ENCODE measurements at places on chromosomes 2 and 18.

DNA sequence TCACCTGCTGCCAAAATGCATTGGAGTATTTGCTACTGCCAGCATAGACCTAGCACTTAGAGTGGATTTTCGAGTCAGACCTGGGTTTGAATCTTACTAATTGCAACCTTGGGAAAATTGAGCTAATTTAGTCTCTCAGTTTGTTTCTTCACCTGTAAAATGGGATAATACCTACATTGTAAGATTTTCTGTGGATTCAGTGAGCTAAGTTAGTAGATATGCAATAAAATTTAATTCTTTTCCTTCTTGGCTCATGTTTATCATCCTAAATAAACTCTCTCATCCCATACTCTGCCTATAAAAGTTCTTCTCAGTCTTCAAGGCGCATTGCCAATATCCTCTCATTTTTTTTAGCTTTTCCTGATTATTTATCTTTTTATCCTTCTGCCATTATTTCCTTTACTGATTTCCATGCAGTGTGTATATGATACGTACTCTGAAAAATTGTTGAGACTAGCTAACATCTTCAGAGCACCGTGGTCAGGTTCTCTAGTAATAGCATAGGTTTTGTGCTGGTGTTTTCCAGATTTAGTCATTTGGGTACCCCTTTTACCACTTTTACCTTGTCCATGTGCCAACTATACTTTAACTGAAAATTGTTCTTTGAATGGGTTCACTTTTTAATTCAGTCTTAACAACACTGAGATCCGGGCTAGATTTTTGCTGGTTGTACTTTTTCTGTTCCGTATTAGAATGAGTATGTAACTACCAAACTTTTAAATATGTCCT lies 7.3 kb downstream of the CEP192 start:
- no peak for DNase-seq

GRCh38 chr2:106080959-106081358 lies 113.1 kb downstream of the UXS1 start:
- no peak for DNase-seq

DNA sequence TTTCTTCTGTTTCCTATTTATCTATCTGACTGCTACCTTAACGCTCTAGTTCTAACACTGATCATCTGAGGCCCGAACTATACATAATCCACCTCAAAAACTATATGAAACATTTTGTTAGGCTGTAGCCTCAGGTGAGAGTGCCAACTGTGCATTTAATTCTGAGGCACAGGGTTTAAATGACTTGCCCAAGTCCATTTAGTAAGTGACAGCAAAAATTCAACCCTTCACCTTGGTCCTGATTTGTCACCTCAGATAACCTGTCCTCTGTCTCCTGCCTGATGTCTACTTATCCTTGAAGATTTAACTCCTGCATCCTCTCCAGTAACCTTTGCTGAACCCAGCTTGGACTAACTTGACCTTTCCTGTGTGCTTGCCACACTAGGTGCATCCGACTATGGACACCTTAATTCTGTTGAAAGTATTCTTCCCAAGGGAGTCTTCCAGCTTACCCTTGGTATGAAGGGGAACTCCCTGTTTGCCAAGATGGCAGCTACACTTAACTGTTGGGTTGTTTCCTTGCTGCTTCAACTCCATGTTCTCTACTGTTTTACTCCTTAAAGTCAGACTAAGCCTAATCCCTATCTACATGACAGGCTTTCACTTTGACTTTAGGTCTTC lies 23.5 kb downstream of the CD302 start:
- DNase-seq, result no peak

GRCh38 chr2:165528691-165529090 lies 59.2 kb downstream of the CSRNP3 start:
- DNase-seq, result no peak

GRCh38 chr2:184589261-184589660 lies 9.1 kb upstream of the ZNF804A start:
- no peak for DNase-seq

- DNase-seq, result no peak
Measured at GRCh38 chr2:235561450-235561849, 67.6 kb downstream of the AGAP1 start.

DNA sequence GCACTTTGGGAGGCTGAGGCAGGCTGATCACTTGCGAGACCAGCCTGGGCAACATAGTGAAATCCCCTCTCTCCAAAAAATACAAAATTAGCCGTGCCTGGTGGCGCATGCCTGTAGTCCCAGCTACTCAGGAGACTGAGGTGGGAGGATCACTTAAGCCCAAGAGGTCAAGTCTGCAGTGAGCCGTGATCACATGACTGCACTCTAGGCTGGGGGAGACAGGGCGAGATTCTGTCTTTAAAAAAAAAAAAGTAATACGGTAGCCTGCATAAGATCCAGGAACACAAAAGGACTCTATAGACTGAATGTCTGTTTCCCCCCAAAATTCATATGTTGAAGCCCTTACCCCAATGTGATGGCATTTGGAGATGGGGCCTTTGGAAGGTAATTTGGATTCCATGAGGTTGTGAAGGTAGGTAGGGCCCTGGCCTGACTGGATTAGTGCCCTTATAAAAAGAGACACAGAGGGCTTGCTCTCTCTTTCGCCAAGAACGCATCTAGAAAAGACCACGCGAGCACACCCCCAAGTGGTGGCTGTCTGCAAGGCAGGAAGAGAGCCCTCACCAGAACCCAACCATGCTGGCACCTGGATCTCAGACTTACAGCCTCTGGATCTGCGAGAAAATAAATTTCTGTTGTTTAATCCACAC lies 17.0 kb downstream of the MBOAT2 start:
- DNase-seq, result no peak

DNA sequence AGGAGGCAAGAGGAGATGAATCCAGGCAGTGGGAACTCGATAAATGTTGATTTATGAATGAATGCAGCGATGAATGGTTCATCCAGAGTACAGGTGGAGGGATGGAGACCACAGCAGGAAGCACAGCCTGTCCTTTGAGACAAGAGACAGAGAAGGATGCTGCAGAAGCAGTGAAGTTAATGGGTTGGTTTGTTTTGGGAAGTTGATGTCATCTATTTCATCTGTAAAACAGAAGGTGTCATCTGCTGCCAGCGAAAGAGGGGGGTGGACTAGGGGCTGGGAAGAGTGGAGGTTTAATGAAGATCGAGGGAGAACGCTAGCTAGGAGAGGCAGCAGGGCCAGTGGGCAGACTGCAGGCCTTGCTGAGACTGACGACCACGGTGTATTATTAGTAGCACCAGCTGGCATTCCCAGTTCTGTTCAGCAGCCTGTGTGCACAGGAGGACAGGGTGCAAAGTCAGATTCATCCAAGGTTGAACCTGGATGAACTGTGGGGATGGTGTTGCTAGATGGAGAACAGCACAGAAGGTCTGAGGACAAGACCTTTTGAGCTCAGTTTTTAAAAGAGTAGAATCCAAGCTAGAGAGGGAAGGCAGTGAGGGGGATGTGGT lies 120.3 kb upstream of the CAPN13 start:
- DNase-seq, result no peak

DNA sequence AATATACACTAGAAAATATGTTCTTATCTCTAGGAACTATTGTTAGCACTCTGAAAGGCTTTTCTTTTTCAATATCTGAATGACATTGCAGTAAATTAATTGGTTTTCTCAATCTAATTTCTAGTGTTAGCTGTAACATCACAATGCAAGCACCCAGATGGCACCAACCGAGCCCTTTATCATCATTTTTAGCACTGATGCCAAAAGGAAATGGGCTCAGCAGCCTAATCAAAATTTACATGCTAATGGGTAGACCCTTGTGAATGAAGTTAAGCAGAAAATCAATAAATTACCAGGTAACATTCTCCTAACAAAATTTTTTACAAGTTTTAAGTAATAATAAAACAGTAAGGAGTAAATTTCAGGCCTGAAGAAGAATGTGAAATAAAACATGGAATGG lies 53.5 kb upstream of the PGAP1 start:
- DNase-seq, result no peak

DNA sequence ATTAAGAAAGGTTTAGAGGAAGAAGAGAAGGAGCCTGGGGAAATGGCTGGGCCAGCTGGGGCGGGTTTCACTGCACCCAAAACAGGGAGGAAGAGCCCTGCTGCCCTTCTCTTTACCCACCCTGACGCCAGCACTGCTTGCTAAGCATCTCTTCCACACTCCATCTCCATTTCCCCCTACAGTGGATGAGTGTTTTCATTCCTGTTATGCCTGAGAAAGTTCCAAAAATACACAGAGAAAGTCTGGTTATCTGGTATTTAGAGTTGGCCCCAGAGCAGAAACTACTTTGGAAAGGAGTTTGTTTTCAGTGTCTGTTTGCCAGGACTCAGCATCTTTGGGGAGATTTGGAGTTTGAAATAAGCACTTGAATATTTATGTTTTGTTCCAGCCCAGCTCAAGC lies 451.0 kb downstream of the SLC4A3 start:
- DNase-seq, result no peak

DNA sequence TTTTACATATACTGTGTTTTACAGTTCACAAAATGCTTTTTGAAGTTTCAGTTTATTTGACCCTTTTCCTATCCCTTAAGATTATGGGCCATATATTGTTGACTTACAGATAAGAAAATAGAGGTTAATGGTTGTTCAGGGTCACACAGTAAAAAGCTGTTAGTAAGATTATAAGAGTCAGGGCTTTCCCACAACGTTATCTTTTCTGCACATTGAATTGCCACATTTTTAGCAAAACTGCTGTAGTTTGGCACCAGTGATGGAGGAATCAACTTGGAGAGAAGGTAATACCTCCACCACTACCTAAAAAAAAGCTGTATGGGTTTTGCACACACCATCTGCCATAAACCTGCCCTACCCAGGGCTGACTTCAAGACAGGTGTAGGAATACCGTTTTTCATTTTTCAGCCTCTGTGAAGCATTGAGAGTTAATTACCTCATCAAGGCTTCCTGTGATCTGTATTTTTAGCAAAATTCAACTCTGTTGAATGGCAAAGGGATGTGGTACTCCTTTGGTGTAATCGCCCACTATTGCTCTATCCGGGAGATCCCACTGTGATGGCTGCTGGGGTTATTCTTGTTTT lies 5.0 kb downstream of the SOWAHC start:
- DNase-seq, result no peak

DNA sequence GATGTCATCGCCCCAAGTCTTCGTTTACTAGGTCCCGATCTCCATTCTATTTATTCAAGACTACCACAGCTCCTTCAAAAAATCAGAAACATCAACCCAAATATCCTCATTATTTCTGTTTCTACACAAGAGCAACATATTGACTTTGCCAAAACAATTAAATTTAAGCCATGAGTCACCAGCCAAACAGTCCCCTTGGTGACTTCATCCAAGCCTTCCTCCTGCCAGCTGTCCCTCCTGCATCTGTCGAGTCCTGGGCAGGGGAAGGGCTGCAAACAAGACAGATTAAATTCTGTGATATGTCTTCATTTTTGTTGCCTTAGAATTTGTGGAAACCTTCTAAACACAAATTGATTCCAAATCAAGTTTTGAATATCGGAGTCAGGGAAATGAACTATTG lies 110.3 kb downstream of the SP3 start:
- no peak for DNase-seq

- peak; percentile 28 for DNase-seq
Measured at GRCh38 chr2:98348066-98348561, 1.9 kb downstream of the CNGA3 start.

GRCh38 chr2:157267476-157267875 lies 10.0 kb downstream of the GALNT5 start:
- no peak for DNase-seq

GRCh38 chr2:67560771-67561456 lies 163.8 kb downstream of the ETAA1 start:
- peak; percentile 47 for DNase-seq

DNA sequence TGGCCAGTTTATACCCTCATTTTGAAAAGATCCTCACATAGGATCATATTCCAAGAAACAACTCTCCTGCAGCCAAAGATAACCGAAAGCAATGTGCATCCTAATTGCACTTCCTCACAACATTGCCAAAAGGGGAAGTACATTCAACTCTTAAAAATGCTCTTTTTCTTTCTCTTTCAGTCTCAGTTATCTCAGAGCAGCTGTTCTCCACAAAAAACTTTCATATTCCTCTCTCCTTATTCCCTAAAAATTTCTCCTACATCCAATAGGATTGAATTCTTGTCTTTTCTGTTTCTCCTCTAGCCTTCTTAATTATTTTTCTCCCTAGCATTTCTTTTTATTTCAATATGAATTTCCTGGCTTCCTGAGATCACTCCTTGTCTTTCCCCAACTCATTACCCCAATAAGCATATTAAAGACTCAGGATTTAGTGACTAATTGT lies 7.4 kb upstream of the VRK2 start:
- DNase-seq, result no peak

DNA sequence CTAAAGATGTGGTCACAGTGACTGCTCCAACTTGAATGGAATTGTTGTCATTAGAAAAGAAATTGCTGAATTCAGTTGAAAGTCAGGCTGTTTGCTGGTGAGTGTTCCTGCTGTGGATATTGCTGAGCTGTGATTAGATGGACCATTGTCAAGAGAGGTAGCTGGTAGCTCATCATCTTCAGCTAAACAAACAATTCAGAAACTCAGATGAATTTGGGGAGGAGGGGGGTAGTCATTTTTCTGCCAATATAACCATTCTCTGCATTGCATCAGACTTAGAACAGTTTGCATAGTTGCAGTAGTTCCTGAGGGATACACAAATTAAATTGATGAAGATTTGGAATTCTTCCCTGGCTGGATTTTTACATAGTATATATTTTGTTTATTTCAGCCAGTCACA lies 108.3 kb downstream of the MTCL1 start:
- DNase-seq, result no peak

DNA sequence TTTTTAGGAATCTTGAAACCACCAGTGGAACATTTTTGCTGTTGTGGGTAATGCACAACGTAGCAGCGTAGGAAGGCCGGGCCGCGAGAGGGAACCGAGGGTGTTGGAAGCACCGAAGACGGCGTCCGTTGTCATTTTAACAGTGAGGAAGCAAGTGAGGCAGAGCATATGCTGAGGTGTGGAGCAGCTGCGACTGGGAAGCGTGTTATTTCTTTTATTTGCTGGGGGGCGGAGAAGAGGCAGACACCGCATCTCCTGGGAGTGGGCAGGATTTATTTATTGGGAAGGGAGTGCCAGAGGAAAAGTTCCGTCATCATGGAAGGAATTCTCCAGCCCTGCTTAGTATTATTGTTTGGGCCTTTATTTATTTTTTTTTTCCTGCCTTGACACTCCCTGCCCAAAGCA lies 232.8 kb downstream of the KLHL29 start:
- no peak for DNase-seq

DNA sequence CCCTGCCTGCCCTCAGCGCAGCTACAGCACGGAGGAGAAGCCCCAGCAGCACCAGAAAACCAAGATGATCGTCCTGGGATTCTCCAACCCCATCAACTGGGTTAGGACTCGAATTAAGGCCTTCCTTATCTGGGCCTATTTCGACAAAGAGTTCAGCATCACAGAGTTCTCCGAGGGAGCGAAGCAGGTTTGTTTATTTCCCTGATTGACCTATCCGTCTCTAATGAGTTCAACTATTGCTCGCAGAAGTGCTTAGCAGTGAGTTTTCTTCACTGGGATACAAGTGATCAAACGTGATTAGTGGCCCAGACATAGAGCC lies 639 bp downstream of the MAIP1 start:
- no peak for DNase-seq
